ENCODE measurements at places on chromosomes 6 and 20.

- DNase-seq: no peak
- H3K27ac ChIP-seq: no peak overlapping the region
- H3K4me3 ChIP-seq: no peak overlapping the region
These were observed 7.6 kb downstream of the SERPINB6 start for GRCh38 chr6:2963756-2964155.

GRCh38 chr6:6585003-6585311 is 3.6 kb upstream of the LY86 start:
- DNase-seq: no peak
- H3K4me1 ChIP-seq: peaks cover 53% of the 10 kb centered on the region
- H3K4me3 ChIP-seq: no peak overlapping the region
- H3K27me3 ChIP-seq: no peaks in the 10 kb centered on the region
- peaks cover 16% of the 10 kb centered on the region for H3K36me3 ChIP-seq

DNA sequence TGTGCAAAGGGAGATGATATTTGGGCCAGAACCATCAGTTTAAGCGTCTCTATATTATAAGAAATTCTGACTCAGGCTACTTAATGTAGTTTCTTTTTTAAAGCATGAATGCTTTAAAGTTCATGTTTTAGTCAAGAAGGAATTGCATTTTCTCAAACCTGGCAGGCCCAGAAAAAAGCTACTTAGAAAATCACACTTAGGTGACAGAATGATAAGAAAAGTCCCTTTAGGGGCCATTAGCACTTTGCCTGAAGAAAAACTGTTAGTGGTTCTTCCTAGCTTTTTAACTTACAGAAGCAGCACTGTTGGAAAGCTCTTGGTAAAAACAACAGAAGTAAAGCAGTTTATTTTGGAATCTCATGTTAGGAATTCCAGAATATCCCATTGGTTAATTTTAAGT is 387.8 kb downstream of the PLCB1 start:
- H3K27ac ChIP-seq: no peak overlapping the region
- no peaks in the 10 kb centered on the region for H3K36me3 ChIP-seq
- H3K4me3 ChIP-seq: no peak overlapping the region
- no peak for DNase-seq

GRCh38 chr6:151257985-151258445 is 18.2 kb downstream of the AKAP12 start:
- H3K4me1 ChIP-seq: no peaks in the 10 kb centered on the region
- H3K27ac ChIP-seq: no peak overlapping the region
- H3K4me3 ChIP-seq: no peak overlapping the region
- no peaks in the 10 kb centered on the region for H3K36me3 ChIP-seq
- DNase-seq: no peak
- H3K27me3 ChIP-seq: peaks cover 14% of the 10 kb centered on the region

- H3K27ac ChIP-seq: no peak overlapping the region
- no peaks in the 10 kb centered on the region for H3K36me3 ChIP-seq
- no peak for DNase-seq
These were observed 33.8 kb downstream of the TNFAIP3 start for GRCh38 chr6:137900815-137901214.

DNA sequence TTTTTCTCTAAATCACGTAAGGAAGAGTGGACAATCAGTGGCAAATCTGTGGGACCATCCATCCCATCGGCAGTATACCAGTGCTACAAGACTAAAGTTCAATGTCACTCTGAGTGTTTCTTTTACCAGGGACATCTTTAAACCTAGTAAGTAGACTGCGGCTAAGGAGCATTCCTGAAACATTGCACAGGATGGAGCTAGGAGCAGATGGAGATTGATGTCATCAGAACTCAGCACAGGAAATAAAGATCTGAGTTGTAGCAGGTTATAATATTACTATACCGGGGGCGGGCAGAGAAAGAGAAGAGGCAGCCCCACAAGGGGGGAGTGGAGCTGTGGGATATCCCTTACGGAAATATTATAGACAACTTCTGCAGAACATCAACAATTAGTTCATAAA is 162.1 kb downstream of the MTFR2 start:
- no peaks in the 10 kb centered on the region for H3K4me1 ChIP-seq
- no peaks in the 10 kb centered on the region for H3K36me3 ChIP-seq
- H3K27me3 ChIP-seq: peaks cover 4% of the 10 kb centered on the region
- no peak overlapping the region for H3K4me3 ChIP-seq

DNA sequence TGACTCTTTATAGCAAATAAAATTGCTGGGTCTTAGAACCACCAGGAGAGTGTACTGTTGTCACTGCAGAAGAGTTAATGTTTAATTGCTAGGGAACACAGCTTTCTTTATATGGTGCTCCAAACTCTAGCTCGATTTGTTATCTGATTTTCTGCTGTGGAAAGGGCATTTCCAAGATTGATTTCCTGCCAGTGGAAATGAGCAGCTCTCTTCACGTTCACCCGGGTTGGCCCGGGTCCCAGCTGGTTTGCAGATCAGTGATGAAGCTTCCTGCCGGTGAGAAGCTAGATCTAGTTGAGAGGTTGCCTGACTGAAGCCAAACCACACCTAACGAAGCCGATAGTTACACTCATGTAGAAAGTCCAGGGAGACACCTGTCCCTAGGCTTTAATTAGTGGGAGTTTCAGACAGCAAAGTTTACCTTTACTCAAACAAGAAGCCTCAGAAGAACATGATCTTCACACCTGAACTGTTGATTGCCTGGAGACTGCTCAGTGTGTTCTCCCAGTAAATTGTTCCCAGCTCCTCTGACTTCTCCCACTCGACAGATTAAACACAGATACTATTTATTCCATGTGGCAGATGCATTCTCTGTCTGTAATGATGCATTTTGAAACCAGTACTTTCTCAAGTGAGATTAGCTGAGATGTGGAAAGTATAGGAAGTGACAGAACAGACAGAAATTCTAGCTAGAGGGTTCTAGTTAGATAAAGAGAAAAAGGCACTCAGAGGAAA is 27.8 kb downstream of the PAQR8 start:
- H3K27me3 ChIP-seq: no peaks in the 10 kb centered on the region
- H3K36me3 ChIP-seq: peaks cover 23% of the 10 kb centered on the region
- H3K4me1 ChIP-seq: peaks cover 59% of the 10 kb centered on the region

DNA sequence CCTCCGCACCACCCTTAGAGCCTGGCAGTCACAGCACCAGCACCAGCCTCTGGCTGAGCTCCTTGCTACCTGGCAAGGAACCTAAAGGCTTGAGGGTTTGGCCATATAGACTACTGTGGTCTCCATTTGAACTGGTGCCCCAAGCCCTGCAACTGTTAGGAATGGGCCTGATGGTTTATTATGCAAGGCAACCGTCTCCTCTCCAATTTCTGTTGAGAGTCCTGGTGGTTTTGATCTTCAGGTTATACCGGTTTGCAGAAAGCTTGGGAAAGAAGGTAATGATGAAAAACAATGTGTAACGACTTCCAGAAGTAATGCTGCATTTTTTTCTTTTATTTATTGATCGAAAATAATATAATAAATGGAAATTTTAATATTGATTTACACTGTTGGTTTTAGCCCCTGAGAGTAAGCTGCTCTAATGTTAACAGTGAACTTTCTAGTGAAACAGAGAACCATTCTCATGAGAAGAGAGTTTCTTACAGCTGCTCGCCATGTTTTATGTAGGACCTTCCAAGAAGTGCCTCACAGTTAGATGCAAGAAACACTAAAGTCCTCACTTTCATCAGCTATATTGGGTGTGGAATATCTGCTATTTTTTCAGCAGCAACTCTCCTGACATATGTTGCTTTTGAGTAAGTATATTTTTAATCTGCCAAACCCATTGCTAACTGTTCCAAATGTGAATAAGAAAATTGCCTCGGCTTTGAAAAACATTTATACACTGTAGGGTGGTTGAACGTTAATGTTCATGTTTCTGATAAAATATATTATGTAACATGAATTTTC is 112.8 kb downstream of the ADGRG6 start:
- H3K27me3 ChIP-seq: no peaks in the 10 kb centered on the region
- H3K27ac ChIP-seq: no peak overlapping the region
- no peaks in the 10 kb centered on the region for H3K36me3 ChIP-seq
- no peak for DNase-seq

DNA sequence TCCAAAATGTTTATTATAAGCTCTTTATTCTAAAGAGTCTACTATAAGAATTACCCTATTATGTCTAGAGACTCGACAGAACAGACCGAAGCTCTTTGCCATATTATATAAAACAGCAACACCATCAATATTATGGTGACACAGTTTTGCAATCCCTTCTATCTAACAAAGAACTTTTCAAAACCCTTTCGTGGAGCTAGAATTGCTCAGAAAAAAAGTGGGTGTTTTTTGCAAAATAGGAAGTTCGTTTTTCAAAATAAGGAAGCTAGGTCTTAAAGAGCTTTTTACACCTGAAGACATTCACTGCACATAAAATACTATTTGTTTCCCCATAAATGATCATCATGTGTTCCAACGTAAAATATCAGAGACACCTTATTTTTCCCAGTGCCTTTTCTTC is 240.0 kb downstream of the FOXC1 start:
- no peak overlapping the region for H3K4me3 ChIP-seq
- H3K36me3 ChIP-seq: peaks cover 2% of the 10 kb centered on the region

- no peak overlapping the region for H3K4me3 ChIP-seq
- H3K36me3 ChIP-seq: peaks cover 37% of the 10 kb centered on the region
These were observed 25.3 kb downstream of the SRPK1 start for GRCh38 chr6:35895560-35895959.

DNA sequence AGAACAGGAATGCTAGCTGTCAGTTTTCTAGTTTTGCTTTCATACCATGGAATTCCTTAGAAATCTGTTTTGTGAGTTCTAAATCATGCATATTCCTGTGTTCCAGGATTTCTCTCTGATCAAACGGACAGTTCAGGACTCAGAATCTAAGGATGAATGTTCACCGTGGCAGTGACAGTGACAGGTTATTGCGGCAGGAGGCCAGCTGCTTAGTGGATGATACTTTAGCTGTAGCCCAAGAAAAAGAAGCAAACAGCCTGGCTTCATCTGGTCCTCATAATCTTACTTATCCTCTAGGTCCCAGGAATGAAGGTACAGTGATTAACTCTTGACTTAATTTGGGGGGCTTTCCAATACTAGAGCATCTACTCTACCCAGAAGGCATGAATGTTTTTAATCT is 27.1 kb downstream of the KCTD20 start:
- H3K27ac ChIP-seq: no peak overlapping the region

GRCh38 chr20:36926653-36927200 is 24.8 kb downstream of the SAMHD1 start:
- no peak overlapping the region for H3K4me3 ChIP-seq
- peaks cover 27% of the 10 kb centered on the region for H3K4me1 ChIP-seq
- no peak for DNase-seq
- no peak overlapping the region for H3K27ac ChIP-seq
- no peaks in the 10 kb centered on the region for H3K27me3 ChIP-seq

GRCh38 chr6:50891290-50891689 is 72.6 kb downstream of the TFAP2B start:
- H3K27ac ChIP-seq: no peak overlapping the region
- no peaks in the 10 kb centered on the region for H3K27me3 ChIP-seq

DNA sequence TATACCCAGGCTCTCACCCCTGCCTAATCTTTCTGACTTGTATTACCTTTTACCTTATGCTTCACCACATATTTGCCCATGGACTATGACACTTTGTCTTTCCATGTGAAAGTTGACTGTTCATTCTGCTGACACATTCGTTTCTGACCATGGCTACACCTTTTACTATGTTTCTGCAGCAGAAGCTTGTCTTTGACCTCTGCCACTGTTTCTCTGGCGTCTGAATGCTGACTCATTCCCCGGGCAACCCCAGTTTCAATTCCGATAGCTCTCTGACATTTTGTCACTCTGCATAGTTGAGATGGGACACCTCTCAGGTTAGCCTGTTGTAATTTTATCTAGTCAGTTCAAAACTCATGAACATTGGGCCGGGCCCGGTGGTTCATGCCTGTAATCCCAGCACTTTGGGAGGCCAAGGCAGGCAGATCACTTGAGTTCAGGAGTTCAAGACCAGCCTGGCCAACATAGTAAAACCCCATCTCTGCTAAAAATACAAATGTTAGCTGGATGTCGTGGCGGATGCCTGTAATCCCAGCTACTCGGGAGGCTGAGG is 50.7 kb downstream of the SLC26A8 start:
- H3K4me3 ChIP-seq: no peak overlapping the region
- DNase-seq: no peak
- H3K27me3 ChIP-seq: peaks cover 4% of the 10 kb centered on the region
- no peak overlapping the region for H3K27ac ChIP-seq
- H3K36me3 ChIP-seq: no peaks in the 10 kb centered on the region

DNA sequence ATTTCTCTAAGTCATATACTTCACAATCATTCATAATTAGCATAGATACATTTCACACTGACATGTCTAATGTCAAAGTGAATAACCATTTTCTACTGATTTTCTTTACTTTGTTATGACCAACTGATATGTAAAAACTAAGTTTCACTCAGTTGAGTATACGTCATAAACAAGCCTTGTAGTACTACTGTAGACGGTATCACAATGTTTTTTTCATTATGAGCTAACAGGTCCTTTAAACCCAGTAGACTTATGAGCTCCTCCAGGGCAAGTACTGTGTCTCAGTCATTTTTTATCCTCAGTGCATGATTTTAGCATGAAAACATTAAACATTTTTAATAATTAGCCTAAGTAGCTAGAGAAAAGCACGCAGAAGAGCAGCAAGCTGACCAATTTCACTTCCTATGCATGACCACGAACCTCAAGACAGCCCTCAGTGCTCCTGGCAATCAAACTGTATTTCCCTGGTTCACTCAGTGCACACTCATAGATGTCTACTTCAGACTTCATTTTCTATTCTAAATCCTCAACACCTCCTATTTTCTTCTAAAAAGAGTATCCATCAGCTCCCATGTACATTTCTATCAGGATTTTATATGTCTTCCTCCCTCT is 32.0 kb upstream of the TFAP2D start:
- H3K4me3 ChIP-seq: no peak overlapping the region
- DNase-seq: no peak
- H3K36me3 ChIP-seq: no peaks in the 10 kb centered on the region
- no peaks in the 10 kb centered on the region for H3K4me1 ChIP-seq
- H3K27me3 ChIP-seq: no peaks in the 10 kb centered on the region
- H3K27ac ChIP-seq: no peak overlapping the region
